ENCODE measurements at places on chromosomes 1 and 21.

DNA sequence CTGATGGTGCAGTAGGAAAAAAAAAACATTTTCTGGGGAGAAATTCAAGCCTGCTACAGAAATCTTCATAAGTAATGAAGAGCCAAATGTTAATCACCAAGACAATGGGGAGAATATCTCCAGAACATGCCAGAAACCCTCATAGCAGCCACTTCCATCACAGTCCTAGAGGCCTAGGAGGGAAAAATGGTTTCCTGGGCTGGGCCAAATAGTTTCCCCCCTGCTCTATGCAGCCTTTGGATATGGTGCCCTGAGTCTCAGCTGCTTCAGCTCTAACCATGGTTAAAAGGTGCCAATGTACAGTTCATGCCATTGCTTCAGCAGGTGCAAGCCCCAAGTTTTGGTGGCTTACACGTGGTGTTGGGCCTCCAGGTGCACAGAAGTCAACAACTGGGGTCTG, 113.1 kb downstream of the ZNF648 start:
- DNase-seq: no peak

DNA sequence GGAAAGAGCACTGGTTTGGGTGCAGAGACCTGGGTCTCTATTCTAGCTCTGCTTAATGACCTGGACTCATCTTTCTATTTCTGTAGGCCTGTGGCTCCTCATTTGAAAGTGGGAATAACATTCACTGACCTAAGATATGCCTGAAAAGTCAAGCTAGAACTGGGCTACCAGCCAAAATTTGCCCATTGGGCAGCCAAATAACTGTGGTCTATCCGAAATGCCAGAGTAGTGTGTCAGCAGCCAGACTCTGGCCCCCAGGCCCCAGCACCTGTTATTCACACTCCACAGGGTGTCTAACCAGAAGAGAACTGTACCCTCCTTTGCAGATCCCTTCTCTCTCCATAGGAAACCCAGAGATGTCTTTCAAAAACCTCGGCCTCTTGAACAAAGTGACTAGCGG, 12.6 kb downstream of the DAB1 start:
- no peak for DNase-seq

GRCh38 chr1:214281720-214282629, 1.0 kb downstream of the SMYD2 start:
- DNase-seq: no peak

GRCh38 chr1:222798116-222798515, 16.7 kb upstream of the DISP1 start:
- no peak for DNase-seq

GRCh38 chr1:41537788-41538351, 53.4 kb upstream of the EDN2 start:
- no peak for DNase-seq

DNA sequence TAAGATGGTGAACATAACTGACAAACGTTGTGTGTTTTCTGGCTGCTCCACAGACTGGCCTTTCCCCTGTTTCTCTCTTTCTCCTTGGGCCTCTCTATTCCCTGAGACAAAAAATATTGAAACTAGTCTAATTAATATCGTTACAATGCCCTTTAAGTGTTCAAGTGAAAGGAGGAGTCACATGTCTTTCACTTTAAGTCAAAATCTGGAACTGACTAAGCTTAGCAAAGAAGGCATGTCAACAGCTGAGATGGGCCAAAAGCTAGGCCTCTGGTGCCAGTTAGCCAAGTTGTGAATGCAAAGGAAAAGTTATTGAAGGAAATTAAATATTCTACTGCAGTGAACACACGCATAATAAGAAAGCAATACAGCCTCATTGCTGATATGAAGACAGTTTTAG, 32.2 kb upstream of the FCRL3 start:
- DNase-seq: no peak

- peak; percentile 33 for DNase-seq
Measured at GRCh38 chr1:182235604-182235951, 156.0 kb downstream of the GLUL start.

- DNase-seq: peak; percentile 59
Measured at GRCh38 chr1:229408458-229409037, 25.3 kb downstream of the ACTA1 start.

GRCh38 chr1:41864471-41865040, 54.2 kb downstream of the HIVEP3 start:
- DNase-seq: peak; percentile 61

GRCh38 chr21:32260130-32260529, 18.7 kb downstream of the MIS18A start:
- no peak for DNase-seq

DNA sequence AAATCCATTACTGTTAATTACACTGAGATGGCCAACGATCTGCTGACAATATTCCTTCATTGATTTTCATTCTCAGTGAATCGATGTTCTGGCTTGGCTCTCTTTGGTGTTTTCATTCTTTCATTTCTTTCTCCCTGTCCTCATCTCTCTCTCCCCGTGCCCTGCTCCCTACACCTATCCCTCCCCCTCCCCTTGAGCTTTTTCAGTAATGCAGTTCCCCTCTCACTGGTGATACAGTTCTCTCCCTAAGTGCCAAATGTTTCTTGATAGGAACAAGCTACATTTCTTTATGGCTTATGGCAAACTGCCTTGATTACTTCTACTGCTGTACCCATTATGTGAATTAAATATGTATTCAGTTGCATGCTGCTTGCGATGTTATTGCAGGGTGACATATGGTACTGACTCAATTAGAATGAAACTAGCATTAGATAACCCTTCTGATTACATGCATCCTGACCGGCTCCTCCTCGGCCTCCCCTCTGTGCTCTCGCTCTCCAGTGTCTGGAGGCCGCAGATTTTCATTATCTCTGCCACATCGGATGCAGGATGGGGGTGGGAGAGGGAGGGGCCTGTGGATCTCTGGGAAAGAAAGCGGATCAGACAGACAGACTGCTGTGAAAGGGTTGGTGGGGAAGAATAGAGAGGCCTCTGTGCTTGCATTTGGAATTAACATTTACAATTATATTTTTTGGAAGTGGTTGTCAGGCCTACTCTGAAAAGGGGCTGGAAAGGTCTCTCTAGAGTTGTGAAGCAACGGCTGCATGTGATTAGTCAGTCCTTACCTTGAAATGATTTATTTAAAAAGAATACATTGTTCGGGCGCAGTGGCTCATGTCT, 130.9 kb downstream of the PBX1 start:
- peak; percentile 68 for DNase-seq

DNA sequence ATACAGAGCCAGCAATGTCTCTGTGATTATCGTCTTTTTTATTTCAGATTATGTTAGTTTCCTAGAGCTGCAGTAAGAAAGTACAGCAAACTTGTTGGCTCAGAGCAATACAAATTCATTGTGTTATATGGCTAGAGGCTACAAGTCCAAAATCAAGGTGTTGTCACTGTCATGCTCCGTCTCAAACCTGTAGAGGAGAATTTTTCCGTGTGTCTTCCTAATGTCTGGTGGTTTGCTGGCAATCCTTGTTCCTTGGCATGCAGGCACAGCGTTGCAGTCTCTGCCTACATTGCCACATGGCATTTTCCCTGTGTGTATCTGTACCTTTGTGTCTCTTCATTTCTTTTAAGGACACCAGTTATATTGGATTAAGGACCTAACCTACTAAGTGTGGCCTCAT, 244.4 kb downstream of the LRRIQ3 start:
- no peak for DNase-seq

DNA sequence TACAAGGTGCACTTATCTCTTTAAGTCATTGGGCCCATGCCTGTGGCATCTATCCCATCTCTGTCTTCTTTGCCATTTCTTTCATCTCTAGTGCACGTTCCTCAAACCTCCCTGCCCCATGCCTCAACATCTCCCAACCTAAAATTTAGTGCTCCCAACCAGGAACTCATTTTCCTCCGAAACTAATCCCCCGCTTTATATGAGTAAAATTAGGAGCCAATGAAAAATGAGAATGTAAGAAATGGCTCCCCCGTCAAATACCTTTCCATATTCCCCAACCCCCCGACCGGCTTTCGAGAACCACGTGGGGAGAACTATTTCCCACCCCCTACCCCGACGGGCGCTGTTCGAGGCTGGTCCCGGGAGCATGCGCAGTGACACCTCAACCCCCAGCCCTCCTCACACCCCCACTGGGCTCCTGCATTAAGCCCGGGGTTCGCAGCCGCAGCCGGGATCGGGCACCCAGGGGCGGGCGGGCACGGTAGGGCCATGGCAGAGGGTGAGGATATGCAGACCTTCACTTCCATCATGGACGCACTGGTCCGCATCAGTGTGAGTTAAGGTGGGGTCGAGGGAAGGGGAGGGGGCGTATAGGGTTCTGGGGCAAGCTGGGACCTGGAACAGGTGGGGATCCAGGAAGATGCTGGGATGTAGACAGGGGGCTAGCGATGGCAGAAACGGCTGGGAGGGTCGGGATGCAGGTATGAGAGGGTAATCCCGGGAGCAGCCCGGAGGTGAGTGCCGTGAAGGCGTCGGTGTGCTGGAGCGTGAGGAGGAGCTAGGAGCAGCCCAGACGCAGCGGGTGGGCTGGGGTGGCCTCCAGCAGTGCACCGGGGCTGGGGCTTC, at the start of gene TRIM46:
TSS of gene TRIM46 (plus strand) at position 372 of the 846 bp plus-strand sequence. CDS start at position 490, 118 bp downstream.
- no peak for DNase-seq

DNA sequence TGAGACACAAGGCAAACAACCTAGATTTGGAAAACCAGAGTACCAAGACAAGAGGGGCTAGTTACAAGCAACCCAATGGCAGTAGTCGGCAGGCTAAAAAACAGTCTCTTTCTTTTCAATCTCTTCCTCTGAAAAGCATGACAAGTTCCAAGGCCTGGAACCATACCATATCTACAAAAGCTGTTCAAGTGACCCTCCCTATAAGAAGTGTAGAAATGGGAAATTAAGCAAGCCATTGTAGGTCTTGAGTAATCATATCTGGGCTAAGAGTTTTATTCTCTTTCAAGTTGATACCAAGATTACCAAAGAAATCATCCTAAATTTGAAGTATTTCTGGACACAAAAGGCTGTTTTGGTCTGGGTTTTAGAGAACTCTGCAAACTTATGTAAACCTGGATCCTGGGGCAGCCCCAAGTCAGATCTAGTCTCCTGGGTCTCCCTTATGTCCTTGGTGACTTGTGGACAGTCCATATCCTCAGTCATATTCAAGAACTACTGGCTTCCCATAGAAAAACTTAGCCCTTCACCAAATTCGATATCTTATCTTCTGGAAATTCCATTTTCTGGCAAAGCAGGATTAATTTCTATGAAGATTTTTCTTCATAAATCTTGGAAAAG, 24.7 kb downstream of the FMO3 start:
- no peak for DNase-seq

- DNase-seq: peak; percentile 27
Measured at GRCh38 chr1:109307274-109308021, 637 bp upstream of the MYBPHL start.

GRCh38 chr1:173869021-173869359, 810 bp downstream of the ZBTB37 start:
- DNase-seq: no peak

DNA sequence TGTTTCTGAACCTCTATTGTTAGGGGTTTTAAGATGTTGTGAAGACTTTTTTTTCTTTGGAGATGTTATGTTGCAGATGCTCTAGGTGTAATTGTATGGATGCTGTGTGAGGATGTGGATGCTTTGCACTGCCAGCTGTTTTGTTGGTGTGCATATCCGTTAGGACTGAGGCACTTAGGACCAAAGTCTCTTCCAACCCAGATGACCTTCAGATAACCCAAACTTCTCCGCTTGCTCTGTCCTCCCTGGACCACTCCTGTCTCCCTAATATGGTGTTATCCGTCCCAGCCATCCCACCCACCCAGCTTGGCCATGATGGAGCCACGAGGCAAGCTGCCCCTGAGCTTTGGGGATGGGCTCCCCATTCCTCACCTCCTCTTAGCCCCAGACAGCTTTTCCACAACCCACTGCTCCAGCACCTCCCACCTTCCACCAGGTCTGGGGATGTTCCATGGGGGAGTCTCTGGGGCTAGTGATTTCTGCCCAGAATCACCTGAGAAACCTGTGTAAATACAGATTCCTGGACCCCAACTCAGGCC, 5.1 kb upstream of the LEFTY2 start:
- no peak for DNase-seq

GRCh38 chr1:232662910-232663309, 33.0 kb upstream of the SIPA1L2 start:
- DNase-seq: no peak

- peak; percentile 91 for DNase-seq
Measured at GRCh38 chr1:37726751-37727585, 34.7 kb downstream of the CDCA8 start.

All from eye (tissue), 1 donor.